ENCODE measurements at places on chromosomes 3 and 15. TPM values are rescaled to one million over a fixed set of nuclear protein-coding genes. Genes with fewer than 3 reads are reported as not detected.

SCAP gene
- 64.6 TPM for total RNA-seq

MAP1A gene
- 32.4 TPM for total RNA-seq

SH3BP5 gene
- 143 TPM for total RNA-seq

MAGEL2 gene
- total RNA-seq, result 0.45 TPM

PLA2G4D gene
- total RNA-seq, result not detected

AMT gene
- 12.4 TPM for total RNA-seq

THRB gene
- 13.2 TPM for total RNA-seq

TICRR gene
- total RNA-seq, result 0.22 TPM

SCN11A gene
- 0.71 TPM for total RNA-seq

TEX55 gene
- not detected for total RNA-seq

PLA1A gene
- 0.76 TPM for total RNA-seq

KY gene
- 3.3 TPM for total RNA-seq

SH2D7 gene
- not detected for total RNA-seq

CFAP92 gene
- 1.2 TPM for total RNA-seq

DCLK3 gene
- total RNA-seq, result 57.7 TPM

IQGAP1 gene
- total RNA-seq, result 202 TPM

CADPS gene
- total RNA-seq, result 1.1 TPM

C2CD4B gene
- 5.9 TPM for total RNA-seq

FETUB gene
- not detected for total RNA-seq

RASGRP1 gene
- total RNA-seq, result 1.2 TPM

UBAP1L gene
- total RNA-seq, result 13.4 TPM

PDIA5 gene
- 27.8 TPM for total RNA-seq

C15orf62 gene
- total RNA-seq, result 0.49 TPM

MNS1 gene
- 5.1 TPM for total RNA-seq

C2CD4A gene
- total RNA-seq, result not detected

ZNF660 gene
- 8.9 TPM for total RNA-seq

GOLGA6B gene
- not detected for total RNA-seq

CLRN1 gene
- not detected for total RNA-seq

GPR149 gene
- total RNA-seq, result not detected

CDV3 gene
- total RNA-seq, result 140 TPM

PPP1R2 gene
- 38.2 TPM for total RNA-seq

KLHL6 gene
- 4.7 TPM for total RNA-seq

CCDC80 gene
- 143 TPM for total RNA-seq

COL6A5 gene
- total RNA-seq, result not detected
